Left renal cortex interstitium (tissue), 4 donors: ENCODE measurements at places on chromosomes 7 and 10. TPM values are rescaled to one million over a fixed set of nuclear protein-coding genes. Genes with fewer than 3 reads are reported as not detected.
A peak's percentile ranks its signal among the peaks of the same experiment; 100 is the strongest.

COL28A1 gene
- polyA plus RNA-seq, result 10.5 TPM

DNA sequence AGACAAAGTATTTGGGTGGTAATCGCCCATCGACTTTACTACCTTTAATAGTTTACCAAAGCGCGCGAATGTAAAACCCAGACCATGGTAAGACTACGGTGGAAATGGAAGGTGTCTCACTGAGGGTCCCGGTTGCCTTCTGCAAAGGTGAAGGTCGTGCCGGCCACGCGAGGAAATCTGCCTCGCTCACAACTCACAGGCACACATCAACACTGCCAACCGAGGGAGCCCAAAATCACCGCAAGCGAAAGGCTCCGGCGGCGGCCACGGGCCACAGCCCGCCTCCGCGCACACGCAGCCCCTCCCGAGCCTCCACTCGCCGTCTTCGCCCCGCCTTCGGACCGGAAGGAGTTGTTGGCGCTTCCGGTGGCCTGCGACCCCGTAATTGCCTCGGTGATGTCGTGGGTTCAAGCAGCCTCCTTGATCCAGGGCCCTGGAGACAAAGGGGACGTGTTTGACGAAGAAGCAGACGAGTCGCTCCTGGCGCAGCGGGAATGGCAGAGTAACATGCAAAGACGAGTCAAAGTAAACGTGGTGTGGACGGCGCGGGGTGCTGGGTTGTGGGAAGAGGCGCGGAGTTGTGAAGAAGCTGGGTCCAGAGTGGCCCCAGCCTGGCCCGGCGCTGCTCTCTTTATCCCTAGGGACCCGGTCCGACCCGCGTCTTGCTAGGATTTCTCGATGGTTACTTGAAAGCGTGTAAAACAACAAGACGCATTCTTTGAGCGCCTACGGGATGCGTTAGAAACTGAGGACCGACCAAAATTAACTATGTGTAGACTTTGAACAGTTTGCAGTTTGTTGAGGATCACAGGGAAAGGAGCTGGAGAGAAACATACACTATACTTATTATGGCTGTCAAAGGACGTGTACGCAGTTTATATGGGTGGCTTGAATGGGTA lies at the start of gene YAE1:
Gene YAE1 (plus strand): TSS at position 382 of the 899 bp plus-strand sequence. CDS start 15 bp downstream, at position 397.
- peak; percentile 84 for DNase-seq

DNA sequence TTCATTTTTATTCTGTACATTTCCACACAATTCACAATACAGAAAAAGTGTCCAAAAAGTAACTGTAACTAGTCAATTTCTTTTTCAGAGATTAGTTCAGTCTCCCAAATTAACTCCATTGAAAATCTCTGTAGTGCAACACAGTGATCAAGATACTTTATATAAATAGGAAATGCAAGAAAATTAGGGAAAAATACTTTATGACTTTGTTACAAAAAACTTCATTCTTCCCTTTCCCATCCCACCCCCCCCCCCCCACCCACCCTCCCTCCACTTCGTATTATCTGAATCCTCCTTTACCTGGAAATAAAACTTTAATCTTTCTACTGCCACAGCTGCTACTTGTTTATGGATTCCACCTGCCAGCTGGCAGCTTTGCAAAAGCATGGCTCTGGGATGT lies 37.5 kb upstream of the PTN start:
- DNase-seq, result no peak

DNA sequence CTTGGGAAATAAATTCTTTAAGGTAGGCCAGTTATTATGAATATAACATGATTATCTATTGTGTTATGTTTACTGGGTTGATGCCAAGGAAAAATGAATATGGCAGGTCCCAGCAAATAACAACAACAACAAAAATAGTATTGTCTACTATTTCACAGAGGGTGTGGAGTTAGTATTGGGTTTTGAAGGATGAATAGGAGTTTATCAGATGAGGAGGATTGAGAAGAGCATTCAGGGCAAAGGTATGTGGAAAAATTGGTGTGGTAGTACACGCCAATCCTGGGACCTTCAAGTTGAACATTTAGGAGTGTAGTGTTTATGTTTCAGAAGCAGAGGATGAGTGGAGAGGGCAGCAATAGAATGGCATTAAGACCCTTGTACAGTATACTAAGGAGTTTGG lies 671.9 kb downstream of the AUTS2 start:
- DNase-seq, result no peak
